Lung microvascular endothelial cell (primary cell): ENCODE measurements at places on chromosomes 4 and X. TPM values are rescaled to one million over a fixed set of nuclear protein-coding genes. Genes with fewer than 3 reads are reported as not detected.

OGT gene
- total RNA-seq, result 59.1 and 83.1 TPM in 2 replicates

GUCY2F gene
- total RNA-seq, result under 0.01 TPM in 2 replicates

TEX13C gene
- total RNA-seq, result not detected in 2 replicates

SUPT20HL1 gene
- not detected in 2 replicates for total RNA-seq

ARHGAP6 gene
- under 0.01 and 0.22 TPM in 2 replicates for total RNA-seq

DNA sequence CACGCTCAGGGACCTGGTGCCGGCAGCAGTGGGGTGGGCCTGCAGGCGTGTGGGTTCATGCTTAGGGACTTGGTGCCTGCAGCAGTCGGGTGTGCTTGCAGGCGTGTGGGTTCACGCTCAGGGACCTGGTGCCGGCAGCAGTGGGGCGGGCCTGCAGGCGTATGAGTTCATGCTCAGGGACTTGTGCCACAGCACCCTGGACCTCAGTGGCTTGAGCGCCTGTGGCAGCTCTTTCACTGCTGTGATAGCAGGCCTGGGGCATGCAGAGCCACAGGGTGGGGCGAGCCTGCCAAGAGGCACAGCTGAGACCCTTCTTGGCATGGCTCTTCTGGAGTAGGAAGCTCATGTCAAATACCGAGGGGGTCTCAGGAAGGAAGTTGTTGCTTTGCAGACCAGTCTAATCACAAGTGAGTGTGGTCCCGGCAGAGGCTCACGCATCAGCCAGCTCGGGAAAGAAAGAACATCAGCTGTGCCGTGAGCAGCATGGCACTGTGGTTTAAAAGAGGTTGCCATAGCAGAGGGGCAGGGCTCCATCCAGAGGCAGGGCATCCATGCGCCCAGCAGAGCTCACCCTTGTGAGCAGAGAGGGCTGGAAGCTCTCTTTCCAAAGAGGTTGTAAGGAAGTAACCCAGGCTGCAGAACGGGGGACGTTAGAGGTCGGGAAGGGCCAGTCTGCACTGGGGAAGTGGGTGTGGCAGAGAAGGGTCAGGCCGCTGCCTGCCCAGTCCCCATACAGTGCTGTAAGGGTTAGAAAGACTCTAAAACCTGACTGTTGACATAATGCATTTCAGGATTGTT lies 21.1 kb downstream of the PIGG start:
- no peak for DNase-seq

DNA sequence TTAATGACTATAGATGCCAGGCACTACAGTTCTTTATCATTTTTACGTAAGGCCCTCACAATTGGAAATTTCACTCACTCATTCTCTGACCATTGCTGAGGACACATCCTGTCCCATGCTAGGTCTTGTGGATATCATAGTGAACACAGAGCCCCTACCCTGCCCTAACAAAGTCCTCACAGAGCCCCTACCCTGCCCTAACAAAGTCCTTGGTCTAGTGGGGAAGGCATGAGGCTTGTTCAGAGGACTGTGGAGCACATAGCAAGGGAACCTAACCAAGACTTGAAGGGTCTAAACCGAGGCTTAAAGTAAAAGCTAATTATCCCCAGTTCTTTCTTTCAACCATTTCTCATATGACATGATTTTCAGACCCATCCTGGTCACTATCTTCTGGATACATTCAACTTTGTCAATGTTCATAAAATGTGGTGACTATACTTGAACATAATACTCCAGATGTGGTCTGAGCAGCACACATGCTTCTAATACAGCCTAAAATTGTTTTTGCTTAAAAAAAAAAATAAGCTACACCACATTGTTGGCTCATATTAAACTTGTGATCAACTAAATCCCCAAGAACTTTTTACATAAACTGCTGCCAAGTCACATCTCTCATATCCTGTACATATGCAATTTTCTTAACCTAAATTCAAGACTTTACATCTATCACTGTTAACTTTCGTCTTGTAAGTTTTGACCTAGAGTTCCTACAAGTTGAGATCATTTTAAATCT lies 77.0 kb downstream of the GPC3 start:
- DNase-seq, result no peak

DNA sequence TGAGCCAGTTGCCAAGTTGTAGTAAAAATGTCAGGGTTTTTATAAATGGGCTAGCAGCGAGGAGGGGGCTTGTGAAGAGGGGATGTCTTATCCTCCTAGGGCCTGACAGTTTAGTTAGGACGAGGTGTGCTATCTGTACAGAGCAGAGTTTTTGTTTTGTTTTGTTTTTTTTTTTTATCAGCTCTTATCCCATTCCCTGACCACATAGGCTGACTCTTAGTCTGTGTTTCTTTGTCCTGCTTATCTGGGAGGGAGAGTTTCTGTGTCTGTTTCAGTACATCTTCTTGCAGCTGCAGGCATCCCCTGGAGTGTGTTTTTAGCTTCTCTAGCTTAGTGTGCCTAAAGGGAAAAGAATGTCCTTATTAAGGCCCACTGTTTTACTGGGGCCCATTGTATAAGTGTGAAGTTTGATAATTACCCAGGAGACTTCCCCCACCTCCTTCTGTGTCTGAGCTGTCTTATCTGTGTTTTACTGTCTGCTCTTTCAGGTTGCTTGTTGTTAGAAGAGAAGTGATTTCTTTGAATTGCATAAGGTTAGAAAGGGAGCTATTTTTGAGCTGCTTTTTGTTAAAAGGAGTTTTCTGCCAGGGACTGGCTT lies 32.0 kb downstream of the PAGE2 start:
- DNase-seq, result no peak

- no peak for DNase-seq
Measured at GRCh38 chr4:83230928-83231327, 53.7 kb downstream of the COQ2 start.

DNA sequence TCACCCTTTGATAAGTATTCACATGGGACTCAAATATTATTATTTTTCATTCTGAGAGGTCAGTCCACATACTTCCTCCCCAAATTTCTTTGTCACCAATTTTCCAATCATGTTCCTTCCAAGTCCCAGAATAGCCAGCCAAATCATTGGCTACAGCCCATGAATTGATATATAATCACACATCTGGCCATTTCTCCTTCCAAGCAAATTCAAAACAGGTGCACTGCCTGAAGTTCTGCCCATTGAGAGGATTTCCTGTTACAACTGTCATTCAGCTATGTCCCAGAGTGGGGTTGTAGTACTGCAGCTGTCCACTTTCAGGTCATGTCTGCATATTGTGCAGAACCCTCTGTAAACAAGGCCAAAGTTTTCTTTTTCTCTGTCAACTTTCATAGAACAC lies 347.8 kb downstream of the GRID2 start:
- DNase-seq, result no peak

GRCh38 chrX:24399550-24399949 lies 39.1 kb downstream of the SUPT20HL1 start:
- DNase-seq, result no peak

- no peak for DNase-seq
Measured at GRCh38 chr4:27084685-27085361, 224.2 kb downstream of the STIM2 start.

DNA sequence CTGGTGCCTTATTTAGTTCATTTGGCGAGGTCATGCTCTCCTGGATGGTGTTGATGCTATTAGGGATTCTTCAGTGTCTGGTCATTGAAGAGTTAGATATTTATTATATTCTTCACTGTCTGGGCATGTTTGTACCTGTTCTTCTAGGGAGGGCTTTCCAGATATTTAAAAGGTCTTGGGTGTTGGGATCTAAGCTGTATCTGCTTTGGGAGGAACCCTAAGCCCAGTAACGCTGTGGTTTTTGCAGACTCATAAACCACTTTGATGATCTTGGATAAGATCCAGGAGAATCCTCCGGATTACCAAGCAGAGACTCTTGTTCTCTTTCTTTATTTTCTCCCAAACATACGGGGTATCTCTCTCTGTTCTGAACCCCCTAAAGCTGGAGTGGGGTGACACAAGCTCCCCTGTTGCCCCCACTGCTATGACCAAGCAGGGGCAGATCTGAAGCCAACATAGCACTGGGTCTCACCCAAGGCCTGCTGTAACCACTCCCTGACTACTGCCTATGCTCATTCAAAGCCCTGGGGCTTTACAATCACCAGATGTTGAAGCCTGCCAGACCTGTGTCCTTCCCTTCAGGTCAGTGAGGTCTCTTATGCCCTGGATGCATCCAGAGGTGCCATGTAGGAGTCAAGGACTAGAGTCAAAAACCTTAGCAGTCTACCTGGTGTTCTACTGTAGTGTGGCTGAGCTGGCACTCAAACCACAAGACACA lies 187.6 kb downstream of the GUCY2F start:
- no peak for DNase-seq
